ENCODE measurements at places on chromosomes 13 and 19. TPM values are rescaled to one million over a fixed set of nuclear protein-coding genes. Genes with fewer than 3 reads are reported as not detected.

Gene CGB8
- total RNA-seq = 15.8 TPM

Gene MAMSTR
- total RNA-seq = 0.55 TPM

DNA sequence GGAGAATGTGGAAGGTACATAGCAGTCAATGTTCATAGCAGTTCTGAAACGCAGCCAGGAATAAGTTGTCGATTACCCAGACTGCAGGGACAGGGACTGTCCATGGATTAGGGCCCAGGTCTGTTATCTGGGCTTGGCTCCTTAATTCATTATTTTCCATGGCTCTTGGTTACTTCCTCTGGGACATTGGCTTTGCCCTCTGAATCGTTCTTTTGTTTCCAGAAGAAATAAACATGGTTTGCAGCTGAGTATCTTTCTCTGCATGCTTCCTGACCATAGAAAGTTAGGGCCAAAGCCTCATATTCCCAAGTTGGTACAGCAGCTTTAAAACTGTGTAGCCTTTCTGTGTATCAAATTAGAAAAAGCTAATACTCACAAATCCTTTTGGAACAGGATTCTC is 121.7 kb upstream of the MAB21L1 start:
- DNase-seq = no peak

GRCh38 chr13:58587183-58587582 is 955.6 kb downstream of the PCDH17 start:
- no peak for DNase-seq

GRCh38 chr19:10828981-10829821 is 6.8 kb downstream of the TMED1 start:
- no peak for DNase-seq
